ENCODE measurements at places on chromosomes 13 and 19.

- no peak for DNase-seq
These were observed 20.7 kb upstream of the ZNF331 start for GRCh38 chr19:53517114-53517741.

DNA sequence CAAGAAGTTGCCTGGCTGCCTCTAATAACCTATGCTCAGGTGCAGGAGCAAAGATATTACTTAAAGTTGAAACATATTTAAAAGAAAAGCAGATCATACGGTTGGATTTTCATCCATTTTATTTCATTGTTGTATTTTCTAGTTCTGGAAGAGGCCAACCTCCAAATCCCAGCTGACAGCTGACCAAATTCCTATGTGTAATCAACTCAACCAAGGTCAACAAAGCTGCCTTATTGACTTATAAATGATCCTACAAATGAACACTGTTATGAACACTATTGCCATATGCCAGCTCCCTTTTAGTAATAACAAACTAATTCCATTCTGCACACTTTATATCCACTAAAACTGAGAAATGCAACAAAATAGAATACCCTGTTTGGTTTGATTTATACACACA lies 1537.4 kb downstream of the SLITRK1 start:
- no peak for DNase-seq

- DNase-seq, result no peak
These were observed 12.9 kb downstream of the BCKDHA start for GRCh38 chr19:41410336-41411054.

DNA sequence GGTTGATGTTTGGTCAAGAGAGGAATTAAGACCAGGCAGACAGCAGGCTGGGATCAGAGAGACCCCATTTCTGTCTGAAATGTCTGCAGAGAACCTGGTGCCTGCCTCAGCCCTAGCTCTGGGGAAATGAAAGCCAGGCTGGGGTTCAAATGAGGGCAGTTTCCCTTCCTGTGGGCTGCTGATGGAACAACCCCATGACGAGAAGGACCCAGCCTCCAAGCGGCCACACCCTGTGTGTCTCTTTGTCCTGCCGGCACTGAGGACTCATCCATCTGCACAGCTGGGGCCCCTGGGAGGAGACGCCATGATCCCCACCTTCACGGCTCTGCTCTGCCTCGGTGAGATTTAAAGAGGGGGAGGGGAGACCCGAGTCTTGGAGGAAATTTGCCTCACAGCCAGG lies at the start of gene LILRB4:
TSS of gene LILRB4 (plus strand) at position 256 of the 400 bp plus-strand sequence. CDS start at position 305, 49 bp downstream.
- DNase-seq, result no peak

- no peak for DNase-seq
These were observed 60.3 kb downstream of the ERCC5 start for GRCh38 chr13:102905905-102906771.

- DNase-seq, result no peak
These were observed 174.1 kb downstream of the FGF14 start for GRCh38 chr13:102227741-102228140.

- peak; percentile 88 for DNase-seq
These were observed 2.1 kb downstream of the TGFB1 start for GRCh38 chr19:41351339-41352245.

- no peak for DNase-seq
These were observed 115.0 kb upstream of the CLDN10 start for GRCh38 chr13:95437561-95437960.

DNA sequence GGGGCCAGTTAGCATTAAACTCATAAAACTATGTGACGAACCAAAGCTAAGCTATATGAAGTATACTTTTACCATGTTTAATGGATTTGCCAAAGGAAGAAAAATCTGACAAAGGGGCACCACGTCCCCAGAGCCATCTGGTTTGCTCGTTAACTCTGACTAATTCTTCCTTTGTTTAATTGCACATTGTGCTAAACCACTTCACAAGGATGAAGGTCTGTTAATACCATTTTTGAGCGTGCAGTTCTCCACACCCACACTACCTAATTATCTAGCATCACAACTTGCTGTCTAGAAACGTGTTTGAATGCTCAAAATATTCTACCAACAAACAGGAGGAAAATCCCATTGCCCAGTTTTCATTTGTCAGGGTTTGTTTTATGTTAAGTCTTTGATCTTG lies 74.8 kb downstream of the COL4A1 start:
- no peak for DNase-seq

- DNase-seq, result peak; percentile 54
These were observed 91.8 kb downstream of the UBL3 start for GRCh38 chr13:29758531-29759114.

DNA sequence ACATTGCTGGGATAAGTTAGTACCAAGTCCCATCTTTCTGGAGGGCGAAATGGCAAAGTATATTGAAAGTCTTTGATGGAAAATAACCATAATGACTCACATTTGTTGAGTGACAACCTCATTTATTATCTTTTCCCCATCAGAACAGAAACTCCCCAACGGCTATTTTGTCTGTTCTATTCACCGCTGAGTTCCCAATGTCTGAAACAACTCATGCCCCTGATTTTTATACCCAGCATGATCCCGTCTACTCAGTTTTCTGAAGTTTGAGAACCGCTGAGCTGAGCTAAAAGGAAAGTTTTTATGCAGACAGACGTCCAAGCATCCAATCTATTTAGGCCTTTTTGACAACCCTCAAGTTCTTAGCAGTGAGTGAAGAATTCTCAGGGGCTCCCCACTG lies 7.8 kb upstream of the TINCR start:
- no peak for DNase-seq

DNA sequence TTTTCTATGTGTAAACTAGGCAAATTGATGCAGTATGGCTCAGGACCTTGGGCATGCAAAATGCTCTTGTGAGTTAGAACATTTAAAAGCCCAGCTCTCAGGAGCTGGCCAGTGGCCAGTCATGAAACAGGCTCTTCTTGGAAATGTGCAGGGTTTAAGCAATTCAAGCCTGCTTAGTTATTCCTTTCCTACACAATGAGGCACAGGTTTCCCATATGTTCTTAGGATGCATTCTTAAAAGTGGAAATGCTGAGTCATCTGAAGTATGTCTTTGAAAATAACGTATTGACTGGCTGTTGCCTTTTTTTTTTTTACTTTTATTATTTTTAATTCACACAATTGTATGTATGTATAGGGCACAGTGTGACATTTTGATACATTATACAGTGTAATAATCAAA lies 300.7 kb downstream of the SLC7A1 start:
- no peak for DNase-seq

All from CD4-positive, alpha-beta T cell treated with Interleukin-4 for 1 hour (primary cell).